ENCODE measurements at places on chromosomes 5 and 9.

- no peak for DNase-seq
Observed at GRCh38 chr5:171945066-171945465, 61.4 kb downstream of the FBXW11 start.

DNA sequence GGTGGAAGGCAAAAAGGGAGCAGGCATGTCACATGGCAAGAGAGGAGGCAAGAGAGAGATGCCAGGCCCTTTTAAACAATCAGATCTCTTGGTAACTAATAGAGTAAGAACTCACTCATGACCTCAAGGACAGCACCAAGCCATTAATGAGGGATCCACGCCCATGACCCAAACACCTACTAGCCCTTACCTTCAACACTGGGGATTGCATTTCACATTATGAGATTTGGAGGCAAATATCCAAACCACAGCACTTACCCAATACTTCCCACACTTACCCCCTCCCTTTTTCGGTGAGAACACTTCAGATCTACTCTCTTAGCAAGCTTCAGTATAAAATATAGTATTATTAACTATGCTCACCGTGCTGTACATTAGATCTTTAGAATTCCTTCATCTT, 41.9 kb downstream of the ZNF354A start:
- no peak for DNase-seq

DNA sequence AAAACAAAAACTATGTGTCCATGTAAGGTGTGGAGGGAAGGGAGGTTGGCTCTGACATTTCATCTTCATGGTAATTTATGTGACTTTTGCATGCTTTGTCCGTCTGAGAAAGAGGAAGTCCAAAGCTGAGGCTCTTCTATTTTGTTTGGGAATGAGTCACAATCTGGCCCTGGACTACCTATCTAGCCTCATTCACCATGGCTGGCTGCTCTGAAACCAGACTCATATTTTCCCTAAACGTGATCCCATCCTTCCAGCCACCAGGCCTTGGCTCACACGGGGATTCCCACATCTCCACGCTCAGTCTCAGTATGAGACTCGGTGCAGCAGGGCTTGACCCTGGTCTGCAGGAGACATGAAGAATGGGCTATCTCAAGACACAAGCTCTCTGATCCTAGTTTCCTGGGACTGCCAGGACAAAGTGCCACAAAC, 672.8 kb downstream of the ACTL7B start:
- DNase-seq = no peak

DNA sequence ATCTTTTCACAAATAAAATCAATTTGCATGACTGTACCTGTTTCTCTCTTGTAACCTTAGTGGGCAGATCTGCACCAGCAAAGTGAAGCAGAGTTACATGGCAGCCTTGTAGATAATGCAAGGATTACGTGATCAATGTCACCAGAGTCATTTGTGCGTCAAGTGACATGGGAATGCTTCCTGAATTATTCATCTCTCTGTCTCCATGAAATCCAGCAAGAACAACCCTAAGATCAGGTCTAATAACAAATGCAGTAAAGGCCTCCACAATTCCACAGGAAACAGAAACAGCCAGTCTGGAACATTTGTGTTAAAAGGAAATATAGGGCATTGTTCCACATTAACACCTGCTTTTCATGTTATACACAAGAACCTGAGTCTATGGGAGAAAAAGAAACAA, 7.8 kb downstream of the GZMA start:
- no peak for DNase-seq

- no peak for DNase-seq
Observed at GRCh38 chr5:9405196-9405754, 140.6 kb downstream of the SEMA5A start.

GRCh38 chr5:71740015-71740753, 21.1 kb downstream of the CARTPT start:
- DNase-seq = no peak

DNA sequence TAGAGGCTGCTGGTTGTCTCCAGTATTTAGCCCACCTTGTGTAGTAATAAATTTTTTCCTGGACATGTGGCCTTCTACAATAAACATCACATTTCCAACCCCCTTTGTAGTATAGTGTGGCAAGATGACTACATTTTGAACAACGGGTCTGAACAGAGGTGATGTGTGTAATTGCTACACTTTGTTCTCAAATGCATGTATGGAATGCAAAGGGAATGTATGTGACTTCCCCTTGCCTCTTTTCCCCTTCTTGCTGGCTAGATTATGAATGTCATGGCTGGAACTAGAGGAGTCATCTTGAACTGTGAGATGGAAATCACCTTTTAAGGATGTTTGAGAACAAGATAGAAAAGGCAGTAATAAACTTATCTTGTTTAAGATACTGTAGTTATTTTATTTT, 54.5 kb downstream of the PRR16 start:
- DNase-seq = no peak

- DNase-seq = no peak
Observed at GRCh38 chr5:135376961-135377624, 21.9 kb downstream of the MACROH2A1 start.

DNA sequence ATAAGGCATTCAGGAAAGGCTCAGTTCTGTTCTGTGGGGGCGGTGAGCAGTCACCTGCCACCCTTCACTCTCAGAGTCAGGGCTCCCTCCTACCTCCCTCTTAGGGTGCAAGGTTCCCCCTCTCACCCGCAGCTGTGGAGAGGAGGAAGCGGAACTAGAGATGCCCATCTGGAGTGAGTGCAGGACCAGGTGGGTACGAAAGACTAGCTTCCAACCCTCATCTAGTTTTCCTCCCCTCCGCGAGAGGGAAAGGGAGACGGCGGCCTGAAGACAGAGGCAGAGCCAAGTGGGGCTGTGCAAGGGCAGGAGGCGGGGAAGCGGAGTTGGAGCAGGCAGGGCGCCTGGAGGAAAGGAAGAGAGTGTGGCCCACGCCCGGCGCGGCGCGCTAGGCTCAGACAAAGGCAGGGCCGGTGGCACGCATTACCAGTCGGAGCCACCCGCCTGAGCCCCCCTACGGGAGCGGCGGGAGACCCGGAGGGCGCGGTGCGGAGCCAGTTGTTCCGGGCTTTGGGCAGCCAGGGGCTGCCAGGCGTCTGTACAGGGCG, 7.3 kb downstream of the PRR7 start:
- no peak for DNase-seq

GRCh38 chr5:170614065-170614490, 110.3 kb downstream of the KCNIP1 start:
- no peak for DNase-seq

GRCh38 chr5:158079097-158079496, 220.2 kb upstream of the CLINT1 start:
- no peak for DNase-seq

GRCh38 chr5:173764332-173765028, 123.7 kb upstream of the CPEB4 start:
- DNase-seq = no peak

DNA sequence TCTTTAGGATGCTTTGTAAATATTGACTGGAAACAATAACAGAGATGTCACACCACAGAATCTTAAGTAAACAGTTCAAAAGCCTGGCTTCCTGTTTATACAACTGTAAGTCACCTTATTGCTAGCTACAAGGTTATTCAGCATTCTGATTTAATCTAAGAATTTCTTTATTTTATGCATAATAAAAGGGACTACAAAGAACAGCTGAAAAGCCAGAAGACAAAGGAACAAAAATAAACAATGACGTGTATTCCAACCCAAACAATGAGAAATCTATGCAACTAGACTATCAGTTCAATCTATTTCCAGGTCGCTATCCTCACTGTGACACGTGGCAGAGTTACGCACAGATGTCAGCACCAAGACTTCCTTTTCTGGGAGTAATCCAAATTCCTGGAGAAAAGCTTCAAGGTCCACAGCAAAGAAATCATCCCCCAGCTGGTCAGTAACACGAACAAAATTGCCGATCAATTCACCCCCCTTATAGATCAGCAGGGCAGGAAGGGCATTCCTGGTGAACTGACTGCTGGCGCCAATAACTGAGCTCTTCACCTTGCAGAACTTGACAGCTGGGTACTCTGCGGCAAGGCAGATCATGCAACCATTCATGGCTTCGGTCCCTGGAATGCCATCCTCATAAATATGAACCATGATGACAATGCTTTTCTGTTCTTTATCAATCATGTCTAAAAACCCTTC, 8.4 kb downstream of the PDCL start:
- DNase-seq = no peak

DNA sequence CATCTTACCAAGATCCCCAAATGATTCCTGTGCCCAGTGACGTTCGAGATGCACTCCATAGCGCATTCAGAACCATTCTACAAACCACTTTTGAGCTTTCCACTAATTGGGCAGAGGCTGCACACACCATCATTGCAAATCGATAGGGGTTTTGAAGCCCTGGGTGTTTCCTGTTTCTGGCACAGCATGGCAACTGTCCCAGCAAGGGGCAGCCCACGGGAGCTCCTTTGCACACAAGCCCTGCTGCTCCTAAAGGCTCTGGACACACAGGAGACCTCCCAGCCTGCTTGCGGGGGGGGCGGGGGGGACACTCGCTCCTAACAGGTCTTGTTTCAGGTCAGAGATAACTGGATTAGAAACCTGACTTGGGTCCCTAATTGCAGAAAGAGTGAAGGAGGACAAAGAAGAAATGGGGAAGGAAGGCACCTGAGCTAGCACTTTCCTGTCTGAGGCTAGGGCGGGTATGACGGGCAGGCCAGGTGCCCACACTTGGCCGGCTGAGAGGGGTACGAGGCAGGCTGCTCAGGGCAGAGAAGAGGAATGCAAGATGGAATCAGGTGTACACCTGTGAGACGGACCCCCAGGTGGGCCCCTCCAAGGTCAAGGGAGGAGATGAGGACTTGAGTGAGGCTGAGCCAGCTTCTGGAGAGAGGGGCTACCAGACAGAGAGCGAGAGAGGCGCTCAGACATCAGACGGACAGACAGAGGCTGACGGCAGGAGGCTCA, 820 bp downstream of the FBP1 start:
- DNase-seq = no peak

DNA sequence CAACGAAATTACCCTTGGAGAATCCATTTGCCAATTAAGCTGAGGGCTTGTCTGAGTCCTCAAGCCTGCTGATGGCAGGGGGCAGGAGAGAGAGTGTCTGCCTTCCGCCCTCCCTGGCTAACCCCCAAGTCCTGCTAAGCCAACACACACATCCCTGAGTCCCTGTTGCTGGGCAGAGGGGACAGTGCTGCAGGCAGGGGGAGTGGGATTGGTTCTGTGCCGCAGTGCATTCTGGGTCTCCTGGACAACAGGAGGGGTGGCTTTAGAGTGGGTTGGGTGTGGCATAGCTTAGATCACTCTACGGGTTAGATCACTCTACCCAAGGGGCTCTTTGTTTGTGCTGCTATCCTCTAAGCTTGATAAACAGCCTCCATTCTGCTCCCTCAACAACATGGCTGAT, 427.7 kb downstream of the CDK5RAP2 start:
- no peak for DNase-seq

DNA sequence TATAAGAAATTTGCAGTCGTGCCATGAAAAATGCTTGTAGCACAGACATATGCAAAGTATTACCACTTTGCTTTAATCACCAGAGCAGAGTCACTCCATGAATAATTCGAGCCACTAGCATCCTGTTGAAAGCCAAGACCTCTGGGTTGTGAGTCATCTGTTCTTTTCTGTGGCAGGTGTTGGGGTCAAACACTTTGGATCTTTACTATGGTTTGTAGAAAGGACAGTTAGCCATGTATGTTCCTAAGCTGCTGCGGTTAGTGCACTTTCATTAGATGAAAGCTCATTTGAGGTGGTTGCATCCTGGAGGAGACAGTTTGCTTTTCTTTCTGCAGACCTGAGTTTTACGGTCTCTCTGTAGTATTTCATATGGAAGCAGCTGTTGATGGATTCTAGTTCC, 223.7 kb downstream of the DMRT2 start:
- no peak for DNase-seq

DNA sequence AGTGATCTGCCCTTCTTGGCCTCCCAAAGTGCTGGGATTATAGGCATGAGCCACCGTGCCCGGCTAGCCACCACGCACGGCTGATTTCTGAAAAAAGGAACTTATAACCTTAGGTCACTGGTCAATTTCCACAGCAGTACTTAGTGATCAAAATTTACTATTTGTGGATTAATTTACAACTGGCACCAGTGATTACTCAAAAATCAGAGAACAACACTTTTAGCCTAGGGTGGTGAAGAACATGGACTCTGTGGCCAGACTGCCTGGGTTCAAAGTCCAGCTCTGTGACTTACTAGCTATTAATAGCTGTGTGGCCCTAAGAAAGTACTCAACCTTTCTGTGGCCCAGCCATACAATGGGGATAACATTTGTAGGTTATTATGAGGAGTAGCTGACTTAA, 50.8 kb upstream of the GLRX start:
- DNase-seq = no peak

DNA sequence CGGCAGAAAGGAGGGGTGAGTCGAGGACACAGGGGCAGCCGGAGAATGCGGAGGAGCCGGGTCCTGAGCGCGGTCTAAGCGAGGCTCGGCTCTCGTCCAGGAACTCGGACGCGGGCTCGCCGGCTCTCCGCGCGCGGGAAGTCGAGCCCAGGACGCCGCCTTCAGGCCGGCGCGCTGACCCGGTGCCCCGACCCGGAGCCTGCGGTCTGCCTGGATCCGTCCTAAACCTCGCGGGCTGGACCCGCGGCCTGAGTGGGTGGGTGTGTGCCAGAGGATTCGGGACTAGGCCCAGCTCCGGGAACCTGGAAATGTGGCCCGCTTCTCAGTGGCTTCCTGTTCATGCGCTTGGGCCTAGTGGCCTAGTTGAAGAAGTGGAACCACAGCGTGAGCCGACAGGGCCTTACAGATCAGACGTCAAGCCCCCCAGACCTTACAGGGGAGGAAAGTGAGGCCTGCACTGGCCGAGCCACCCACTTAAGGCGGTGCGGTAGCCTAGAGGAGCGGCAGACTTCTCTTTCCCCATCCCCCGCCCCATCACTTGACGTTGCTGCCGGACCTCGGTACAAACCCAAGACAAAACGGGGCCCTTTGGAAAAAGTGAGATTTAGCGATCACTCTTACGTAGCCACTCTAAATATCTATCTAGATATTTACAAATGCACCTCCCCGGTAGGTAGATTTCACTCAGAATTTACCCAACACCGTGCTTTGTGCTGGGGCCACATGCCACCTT, 1.2 kb downstream of the CDKN2B-AS1 start:
- no peak for DNase-seq

GRCh38 chr5:101966476-101966875, 329.6 kb downstream of the SLCO4C1 start:
- no peak for DNase-seq
